ENCODE measurements at places on chromosomes 11 and 22.

DNA sequence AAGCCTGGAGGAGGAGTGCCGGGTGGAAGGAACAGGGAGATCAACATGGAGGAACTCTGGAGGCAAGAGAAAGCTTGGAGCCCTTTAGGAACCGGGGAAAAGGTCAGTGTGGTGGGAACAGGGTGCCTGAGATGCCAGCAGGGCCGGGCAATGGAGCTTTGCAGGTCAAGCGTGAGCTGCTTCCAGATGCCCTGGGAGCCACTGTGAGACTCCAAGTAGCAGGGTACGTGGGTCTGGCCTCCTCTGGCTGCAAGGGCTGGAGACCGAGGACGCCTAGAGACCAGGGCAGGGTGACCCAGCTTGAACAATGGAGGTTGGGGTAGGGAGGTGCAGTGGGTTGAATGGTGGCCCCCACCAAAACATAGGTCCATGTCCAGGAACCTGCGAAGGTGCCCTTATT is 15.6 kb upstream of the EMID1 start:
- no peak for DNase-seq

DNA sequence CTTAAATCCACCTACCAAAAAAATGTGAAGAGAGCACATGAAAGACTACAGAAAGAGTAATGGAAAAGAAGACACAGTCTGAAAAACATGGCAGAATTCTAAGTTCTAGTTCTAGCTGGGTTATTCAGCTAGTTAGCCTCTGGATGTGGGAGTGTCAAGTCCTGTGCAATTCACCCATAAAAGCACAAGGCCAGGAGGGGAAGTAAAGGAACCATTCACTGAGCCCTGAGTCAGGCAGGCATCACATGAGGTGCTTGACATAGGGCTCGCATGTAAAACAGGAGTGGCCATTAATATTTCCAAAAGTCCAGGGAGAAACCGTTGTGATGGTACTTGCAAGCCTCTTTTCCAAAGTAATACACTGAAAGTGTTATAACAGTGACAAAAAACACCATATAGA is 103.7 kb downstream of the GAB2 start:
- no peak for DNase-seq

DNA sequence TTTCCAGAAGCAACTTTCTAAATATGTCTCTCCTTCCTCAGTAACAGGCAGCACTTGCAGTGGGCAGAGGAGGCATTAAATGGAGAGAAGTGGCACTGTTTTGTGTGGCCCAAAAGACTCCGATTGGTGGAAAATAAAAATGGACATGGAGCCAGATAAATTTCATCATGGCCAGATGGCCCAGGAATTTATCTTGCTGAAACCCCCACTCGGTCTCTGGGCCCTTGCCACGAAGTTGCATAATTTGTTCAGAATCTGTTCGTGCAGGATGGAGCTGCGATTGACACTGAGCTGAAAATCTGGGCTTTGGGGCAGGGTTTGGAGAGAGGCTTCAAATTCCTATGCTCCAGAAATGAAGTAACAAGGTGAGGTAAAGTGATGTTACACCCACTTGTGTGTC is 65.5 kb downstream of the C11orf91 start:
- DNase-seq = no peak

- DNase-seq = no peak
Measured at GRCh38 chr11:105507496-105508254, 102.2 kb upstream of the GRIA4 start.

DNA sequence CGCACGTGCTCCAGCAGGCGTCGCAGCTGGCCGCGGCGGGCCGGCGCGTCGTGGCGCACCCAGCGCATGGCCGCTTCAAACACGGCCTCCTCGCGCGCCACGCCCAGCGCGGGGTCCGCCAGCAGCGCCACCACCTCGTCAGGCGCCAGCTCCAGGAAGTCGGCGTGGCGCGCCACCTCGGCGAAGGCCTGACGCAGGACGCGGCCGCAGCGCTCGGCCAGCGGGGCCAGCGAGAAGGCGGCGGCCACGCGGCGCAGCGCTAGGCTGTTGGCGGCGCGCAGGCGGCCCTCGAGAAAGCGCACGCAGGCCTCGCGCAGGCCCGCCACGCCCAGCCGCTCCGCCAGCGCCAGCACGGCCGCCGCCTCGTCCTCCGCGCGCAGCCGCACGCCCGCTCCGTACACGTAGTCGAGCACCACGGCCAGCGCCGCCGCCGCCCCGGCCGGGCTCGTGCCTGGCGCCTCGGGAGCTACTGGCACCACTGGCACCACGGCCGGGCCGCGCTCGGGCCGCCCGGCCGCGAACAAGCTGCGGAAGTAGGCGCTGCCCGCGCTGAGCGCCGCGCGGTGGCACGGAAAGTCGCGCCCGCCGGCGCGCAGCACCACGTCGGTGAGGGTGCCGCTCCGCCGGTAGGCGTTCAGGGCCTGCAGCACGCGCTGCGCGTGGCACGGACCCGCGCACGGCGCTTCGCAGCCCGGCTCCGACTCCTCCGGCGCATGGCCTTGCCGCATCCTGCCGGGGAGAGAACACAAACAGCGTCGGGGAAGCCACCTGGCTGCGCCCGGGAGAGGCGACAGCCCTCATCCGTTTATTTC is 2.9 kb downstream of the KLHL35 start:
- DNase-seq = peak; percentile 92

DNA sequence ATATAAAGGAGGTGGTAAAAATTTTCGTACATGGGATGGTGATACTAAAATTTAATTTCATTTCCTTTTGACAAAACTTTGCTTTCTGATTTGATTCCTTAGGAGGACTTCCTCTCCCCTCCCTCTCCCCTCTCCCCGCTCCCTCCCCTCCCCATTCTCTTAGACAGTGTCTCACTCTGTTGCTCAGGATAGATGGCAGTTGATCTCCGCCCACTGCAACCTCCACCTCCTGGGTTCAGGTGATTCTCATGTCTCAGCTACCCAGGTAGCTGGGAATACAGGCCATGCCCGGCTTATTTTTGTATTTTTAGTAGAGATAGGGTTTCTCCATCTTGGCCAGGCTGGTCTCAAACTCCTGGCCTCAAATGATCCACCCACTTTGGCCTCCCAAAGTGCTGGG is 15.9 kb downstream of the TRIM44 start:
- DNase-seq = no peak

- peak; percentile 22 for DNase-seq
Measured at GRCh38 chr22:30212363-30212995, 34.1 kb downstream of the LIF start.

DNA sequence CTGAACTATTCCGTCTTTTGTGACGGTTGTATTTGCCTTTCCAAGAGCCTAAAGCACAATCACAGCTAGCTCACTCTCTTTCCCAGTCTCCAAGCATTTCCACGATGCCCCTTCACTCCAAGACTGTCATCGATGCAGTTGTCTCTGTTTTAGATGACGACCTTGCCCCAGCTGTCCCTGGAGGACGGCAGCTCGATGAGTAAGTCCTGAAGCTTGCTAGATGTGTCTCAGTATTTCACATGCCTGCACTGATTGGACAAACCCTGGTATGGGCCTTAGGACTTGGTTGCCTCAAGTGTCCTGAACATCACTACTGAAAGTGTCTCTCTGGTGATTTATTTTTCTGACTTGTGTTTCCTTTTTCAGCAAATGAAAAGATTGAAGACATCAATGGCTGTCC is 129.9 kb downstream of the NAV2 start:
- DNase-seq = no peak

DNA sequence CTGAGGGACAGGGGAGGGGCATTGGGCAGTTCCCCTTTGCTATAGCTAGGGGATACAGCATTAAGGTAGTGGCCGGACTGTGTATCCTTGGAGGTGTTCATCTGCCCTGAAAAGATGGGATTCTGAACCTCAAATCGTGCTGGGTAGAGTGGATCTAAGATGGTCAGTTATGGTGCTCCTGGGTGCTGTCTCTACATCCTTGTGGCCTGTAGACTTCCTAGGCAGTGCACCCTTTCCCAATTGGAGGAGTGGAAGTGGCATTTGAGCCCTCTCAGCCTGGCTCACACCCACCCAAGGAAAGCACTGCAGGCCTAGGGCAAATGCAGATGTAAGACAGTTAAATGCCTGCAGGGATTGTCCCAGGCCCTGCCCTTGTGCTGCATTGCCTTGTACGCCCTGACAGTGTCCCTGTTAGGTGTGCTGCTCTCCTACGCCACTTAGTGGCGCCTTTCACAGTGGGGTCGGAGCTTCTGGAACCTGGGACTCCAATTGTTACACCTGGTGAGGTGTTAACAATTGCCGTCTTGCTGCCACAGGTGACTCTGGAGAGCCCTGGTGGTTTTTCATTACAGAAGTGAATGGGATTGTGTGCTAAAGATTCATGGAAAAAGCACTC is 35.0 kb downstream of the PPFIBP2 start:
- peak; percentile 65 for DNase-seq

GRCh38 chr11:129163714-129164164 is 28.4 kb downstream of the ARHGAP32 start:
- no peak for DNase-seq

DNA sequence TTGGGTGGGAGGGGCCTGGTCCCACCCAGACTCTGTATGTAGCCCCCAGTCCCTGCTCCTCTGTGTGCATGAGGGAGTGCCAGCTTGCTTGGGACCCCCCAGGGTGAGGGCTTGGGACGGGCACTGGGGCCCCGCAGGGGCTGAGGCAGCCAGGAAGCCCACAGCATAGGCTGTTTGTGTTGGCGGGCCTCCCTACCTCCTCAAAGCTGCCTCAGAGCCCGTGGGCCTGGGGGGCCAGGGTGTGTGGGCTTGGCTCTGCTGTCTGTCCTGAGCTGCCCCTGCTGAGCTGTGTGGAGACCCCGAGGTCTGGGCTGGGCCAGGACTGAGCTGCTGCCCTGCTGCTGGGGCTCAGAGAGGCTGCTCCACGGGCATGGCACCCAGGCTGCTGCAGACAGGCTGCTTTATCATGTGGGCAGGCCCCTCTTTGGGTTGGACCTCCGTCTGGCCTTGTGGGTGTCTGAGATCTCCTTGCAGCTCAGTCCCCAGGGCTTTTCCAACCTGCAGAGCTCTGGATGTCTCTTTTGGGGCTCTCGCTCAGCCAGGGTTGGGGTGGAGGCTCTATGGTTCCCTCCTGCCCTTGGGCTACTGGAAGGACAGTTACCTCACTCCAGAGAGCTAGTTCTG is 3.3 kb downstream of the TSPAN4 start:
- no peak for DNase-seq

DNA sequence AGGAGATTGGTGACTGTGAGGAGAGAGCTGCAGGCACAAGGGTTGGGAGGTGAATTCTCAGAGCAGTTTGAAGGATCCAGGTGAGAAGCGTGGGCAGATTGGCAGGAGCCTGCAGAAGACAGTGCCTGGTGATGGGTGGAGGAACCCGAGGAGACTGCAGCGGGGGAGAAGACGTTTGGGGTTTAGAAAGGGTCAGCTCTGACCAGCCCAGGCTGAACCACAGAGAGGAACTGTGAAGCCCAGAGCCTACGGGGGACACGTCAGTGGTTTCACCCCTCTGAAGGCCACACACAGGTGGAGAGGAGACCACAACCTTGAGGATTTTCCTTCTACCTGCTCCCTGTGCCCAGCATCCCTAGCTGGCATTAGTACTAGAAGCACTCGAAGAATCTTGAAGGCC is 154.8 kb upstream of the TBCEL start:
- no peak for DNase-seq

GRCh38 chr22:37487571-37487970 is 1.4 kb upstream of the MFNG start:
- DNase-seq = peak; percentile 76

DNA sequence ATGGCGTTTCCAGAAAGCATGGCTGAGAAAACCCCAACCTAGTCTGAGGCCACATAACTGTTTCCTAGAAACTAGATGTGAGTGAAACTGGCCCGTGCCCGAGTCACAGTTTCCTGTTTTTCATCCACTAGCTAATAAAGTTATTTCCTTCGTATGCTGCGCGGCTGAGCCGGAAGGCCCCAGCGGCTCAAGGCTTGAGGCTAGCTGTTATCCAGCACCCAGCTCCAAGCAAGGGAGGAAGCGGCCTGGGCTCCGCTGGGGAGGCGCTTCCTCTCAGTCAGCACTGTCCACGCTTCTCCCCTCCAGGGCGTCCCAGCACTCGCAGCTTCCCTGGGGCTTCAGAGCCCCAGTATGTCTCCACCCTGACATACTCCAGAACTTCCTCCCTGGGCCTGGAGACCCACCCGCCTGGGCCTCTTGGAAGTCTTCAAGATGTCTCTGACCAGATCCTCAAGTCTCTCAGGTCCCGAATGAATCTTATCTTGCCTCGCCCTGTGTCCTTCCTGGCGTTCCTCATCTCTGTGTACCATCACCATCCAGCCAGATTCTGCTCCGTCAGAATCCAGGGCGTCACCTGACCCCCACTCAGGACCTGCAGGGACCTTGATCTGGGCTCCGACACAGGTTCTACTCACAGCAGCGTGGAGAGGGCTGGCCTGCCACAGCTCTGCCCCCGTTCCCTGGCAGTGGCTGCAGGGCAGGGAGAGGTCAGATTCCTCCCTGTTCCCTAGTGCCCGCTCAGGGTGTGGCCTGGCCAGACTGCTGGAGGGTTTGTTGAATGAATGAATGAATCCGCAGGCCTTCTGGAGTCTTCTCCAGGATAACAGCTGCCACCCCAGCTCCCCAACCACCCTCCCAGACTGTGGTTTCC is 81.9 kb downstream of the LRRC32 start:
- peak; percentile 57 for DNase-seq

- no peak for DNase-seq
Measured at GRCh38 chr22:42328130-42328783, 57.8 kb upstream of the TCF20 start.

DNA sequence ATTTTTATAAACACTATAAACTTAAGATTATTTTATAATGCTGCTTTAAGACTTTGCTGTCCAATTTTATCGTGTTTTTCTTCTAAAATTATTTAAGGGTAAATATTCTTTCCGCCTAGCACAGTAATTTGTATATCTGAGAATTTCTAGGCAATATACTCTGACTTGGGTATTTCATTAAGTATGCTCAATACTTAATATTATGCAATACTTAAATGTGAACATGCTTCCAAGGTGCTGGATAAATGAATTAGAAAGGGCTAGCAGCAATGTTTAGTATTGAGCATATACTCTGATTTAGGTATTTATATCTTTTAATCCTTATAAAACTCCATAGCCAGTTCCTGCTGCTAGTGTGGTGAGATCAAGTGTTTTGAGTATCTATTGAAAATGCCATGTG is 60.3 kb upstream of the ANO3 start:
- DNase-seq = no peak

DNA sequence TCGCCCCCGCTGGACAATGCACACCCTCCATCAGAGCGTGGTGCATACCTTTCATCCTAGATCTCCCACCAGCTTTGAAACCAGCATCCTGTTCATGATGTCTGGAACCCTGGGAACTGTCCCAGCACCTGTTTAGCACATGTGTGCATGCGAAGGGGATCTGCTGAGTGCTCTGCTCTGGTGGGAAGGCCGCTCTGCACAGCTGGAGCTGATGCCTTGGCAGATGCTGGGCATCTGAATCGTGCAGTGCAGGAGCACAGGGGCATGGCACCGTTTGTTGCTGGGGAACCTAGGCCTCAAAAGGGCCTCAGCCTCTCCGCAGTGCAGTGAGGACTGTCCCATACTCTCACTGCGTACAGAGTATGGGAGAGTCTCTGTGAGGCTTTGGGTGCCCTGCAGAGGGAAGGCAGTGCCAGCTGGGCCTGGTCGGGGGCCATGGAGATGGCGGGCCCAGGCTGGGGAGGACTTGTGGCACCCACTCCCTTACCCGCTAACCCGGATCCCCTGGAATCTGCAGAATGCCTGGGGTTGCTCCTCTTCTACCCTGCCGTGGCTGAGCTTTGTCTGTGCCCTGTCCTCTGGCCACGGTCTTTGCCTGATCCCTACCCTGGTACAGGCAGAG is 72.9 kb upstream of the ATXN10 start:
- no peak for DNase-seq

- DNase-seq = peak; percentile 34
Measured at GRCh38 chr11:113932788-113933187, 28.2 kb downstream of the HTR3B start.

- peak; percentile 63 for DNase-seq
Measured at GRCh38 chr11:64868904-64869570, 9.4 kb downstream of the EHD1 start.

Data from H7 (cell line).